ENCODE measurements at places on chromosomes 13 and 19.

- no peak for DNase-seq
Measured at GRCh38 chr13:78593652-78594455, 9.5 kb downstream of the POU4F1 start.

DNA sequence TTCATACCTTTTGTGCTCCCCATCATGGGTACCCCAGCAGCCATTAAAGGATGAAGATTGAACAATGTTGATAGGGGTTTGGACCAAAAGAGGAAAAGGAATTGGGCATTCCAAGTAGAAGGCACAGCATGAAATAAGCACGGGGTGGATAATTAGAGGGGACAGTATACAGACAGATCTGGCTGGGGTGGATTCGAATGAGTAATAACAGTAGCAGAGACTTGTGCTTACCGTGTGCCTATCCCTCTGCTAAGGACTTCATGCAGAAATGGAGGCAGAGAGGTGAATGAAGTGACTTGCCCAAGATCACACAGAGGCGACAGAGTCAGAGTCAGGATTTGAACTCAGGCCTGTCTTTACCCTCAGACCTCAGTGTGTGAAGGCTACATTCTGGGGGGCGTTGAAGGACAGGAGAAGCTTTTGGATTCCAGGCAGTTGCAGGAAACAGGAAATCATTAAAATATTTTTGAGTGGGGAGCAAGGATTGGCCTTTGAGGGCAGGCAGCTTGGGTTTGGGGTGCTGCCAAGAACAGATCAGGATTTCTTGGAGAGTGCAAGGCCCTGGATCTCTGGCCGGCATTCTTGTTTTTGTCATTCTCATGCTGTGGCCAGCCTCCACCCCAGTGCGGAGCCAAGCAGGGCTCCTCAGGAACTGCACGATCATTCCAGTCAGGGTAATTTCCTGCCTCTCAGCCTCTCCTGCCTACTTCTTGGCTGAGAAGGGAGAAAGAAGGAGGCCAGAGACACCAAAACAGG, 18.7 kb downstream of the PAF1 start:
- DNase-seq = no peak

DNA sequence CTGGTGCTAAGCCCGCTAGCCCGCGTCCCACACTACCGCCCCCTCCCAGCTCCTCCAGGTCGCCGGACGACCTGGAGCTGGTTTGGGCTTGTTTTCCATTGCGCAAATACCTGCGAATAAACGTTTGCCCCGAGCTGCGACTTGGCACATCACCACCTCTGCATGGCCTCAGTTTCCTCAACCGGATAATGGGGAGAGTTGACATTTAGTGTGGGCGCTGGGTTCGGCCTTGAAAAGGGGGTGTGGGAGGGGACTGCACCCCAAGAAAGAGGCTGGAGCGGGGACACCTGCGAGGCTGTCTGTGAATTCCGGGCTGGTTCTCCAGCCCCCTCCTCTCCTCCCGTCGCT, 11.0 kb upstream of the JUND start:
- no peak for DNase-seq

DNA sequence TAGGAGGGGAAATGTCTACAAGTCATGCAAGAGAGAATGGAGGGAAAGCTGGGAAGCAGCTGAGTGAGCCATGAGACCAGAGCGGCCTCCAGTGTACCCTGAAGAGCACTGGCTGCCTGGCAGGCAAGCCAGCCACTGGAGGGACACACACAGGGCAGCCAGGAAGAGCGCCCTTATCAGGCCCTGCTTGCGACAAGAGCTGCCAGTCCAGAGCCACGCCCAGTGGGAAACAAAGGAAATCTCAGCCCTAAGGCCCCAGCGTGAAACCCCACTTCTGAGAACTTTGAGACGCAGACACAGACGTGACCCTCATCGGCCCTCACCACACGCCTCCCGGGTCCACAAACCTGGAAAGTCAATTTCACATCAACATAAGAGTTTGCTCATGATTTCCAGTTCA, 105.0 kb downstream of the STK24 start:
- DNase-seq = no peak

DNA sequence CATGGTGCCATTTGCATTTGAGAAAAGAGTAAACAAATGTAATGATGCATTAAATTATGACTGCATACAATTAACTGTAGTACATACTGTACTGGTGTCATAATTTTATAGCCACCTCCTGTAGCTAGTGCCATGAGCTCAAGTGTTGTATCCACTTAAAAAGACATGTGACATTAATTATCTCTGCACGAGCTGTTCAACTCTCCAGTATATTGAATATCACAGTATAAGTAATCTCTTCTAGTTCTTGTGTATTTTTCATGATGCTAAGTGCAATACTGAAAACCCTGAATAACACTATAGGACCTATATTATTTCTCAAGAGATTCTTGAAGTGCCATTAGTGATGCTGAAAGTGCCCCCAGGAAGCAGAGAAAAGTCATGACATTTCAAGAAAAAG, 387.3 kb downstream of the PCDH17 start:
- no peak for DNase-seq

- no peak for DNase-seq
Measured at GRCh38 chr13:67803118-67803517, 573.0 kb upstream of the PCDH9 start.

DNA sequence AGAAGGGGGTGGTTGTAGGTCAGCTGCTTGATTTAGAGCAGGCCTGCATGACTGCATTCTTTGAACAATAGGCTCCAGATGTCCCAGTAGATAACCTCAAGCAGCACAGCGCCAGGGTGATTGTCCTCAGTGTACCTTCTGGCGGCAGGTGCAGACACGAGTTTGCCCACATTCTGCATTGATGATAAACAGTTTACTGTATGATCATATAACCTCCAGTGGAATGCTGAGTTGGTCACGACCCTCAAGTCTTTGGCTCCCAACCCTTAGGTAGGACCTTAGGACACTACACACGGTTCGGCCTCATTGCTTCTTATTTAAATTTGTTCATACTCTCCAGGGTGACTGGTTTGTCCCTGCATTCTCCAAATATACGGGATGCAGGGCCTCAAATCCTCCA, 12.2 kb downstream of the ZNF439 start:
- DNase-seq = no peak

- DNase-seq = no peak
Measured at GRCh38 chr19:49570138-49570856, 10.1 kb downstream of the NOSIP start.

- no peak for DNase-seq
Measured at GRCh38 chr19:5811117-5811516, 6.2 kb downstream of the NRTN start.

DNA sequence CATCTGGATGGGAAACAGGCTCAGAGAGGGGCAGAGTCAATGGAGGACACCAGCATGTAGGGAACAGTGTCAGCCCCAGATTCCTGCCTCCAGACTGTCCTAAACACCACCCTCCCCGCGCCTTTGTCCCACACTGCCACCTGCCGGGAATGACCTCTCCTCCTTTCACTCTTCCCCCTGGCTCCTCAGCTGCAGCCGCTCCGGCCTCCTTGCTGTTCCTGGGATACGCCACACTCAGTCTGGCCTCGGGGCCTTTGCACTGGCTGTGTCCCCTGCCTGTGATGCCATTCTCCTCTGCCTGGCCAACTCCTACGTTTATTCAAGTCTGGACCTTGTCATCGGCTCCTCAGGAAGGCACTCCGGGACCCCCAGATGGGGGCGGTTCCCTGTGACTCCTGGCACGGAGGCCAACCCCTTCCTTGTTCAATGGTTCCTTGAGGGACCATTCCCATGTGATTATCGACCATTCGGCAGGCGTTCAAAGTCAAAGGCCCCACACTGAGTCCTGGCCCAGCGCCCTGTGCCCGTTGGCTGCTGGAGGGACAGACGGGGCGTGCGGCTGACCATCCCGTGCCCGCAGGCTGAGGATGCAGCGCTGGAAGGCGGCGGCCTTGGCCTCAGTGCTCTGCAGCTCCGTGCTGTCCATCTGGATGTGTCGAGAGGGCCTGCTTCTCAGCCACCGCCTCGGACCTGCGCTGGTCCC, 15.8 kb downstream of the FUT6 start:
- DNase-seq = no peak

GRCh38 chr19:17829855-17830566, 8.7 kb upstream of the INSL3 start:
- no peak for DNase-seq

- DNase-seq = no peak
Measured at GRCh38 chr13:27004326-27004725, 167.3 kb downstream of the USP12 start.

DNA sequence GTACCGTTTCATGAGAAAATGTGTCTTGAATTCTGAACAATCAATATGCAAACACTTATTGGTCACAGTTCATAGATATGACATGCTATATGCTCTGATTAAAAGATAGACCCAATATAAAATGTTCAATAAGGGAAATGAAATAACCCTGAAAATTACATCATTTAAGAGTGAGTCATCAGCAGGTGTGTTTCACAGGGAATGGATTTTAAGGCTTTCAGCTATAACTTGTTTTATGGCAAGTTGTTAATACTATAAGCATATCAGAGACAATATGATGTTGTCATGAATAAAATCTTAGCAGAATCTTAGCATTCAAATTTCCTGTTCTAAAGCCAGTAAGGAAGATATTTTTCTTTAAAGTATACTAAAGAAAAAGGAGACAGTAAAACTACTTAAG, 483.4 kb upstream of the PCDH9 start:
- no peak for DNase-seq

GRCh38 chr19:46922465-46922864, 61.7 kb downstream of the ARHGAP35 start:
- DNase-seq = no peak

- no peak for DNase-seq
Measured at GRCh38 chr13:23811366-23812062, 77.7 kb downstream of the MIPEP start.

GRCh38 chr13:29479716-29480492, 115.6 kb downstream of the SLC7A1 start:
- DNase-seq = no peak

DNA sequence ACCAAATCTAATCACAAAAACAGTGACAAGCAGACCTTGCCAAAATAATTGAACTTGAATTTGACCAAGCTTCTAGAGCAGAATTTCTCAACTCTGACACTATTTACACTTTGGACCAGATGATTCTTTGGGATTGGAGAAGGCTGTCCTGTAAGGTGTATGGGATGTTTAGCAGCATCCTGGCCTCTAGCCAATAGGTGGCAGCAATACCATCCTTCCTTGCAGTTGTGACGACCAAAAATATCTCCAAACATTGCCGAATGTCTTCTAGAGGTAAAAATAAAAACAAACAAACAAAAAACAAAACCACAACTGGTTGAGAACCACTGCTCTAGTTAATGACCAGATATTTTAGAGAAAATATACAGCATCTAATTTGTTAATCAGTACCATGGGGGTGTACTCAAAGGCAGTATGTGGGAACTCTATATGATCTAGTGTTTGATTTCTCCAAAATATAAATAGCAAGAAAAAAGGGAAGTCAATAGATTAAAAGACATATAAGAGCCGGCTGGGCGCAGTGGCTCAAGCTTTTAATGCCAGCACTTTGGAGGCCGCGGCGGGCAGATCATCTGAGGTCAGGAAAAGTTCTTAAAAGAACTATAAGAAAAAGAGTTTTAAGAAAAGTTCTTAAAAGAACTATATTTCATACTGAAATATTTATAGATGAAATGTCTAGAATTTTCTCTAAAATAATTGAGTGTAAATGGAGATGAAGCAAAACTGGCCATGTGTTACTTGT, 60.9 kb upstream of the ZNF527 start:
- DNase-seq = no peak

DNA sequence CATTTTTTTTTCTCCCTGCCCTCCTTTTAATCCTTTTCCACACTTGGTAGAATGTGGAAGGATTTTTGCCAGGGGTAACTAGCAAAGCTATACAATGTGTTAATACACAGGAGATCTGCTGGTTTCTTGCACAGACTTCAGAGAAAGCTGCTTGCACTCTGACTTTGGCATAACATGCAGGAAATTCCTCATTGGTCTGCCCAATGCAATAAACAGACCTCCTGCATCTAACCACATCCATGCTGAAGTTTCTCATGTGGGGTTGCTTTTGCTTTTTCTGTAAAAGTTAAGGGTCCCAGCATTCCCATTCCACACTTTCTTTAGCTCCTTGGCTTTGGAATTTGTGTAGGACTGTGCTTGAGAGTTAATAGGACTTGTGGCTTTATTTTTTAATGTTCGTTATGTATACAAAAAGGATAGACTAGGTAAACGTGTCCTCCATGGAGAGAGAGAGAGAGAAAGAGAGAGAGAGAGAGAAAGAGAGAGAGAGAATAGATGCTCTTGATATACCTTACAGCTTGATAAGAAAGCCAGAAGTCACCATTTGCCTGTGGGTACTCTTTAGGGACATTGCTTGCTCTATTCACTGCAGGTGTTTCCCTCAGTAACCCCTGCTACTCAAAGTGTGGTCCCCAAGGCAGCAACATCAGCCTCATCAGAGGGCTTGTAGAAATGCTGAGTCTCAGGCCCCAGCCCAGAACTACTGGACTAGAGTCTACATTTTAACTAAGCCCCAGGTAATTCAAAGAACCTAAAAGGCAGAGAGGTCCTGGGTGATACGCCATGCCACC, 170.5 kb downstream of the SHISA2 start:
- DNase-seq = no peak

DNA sequence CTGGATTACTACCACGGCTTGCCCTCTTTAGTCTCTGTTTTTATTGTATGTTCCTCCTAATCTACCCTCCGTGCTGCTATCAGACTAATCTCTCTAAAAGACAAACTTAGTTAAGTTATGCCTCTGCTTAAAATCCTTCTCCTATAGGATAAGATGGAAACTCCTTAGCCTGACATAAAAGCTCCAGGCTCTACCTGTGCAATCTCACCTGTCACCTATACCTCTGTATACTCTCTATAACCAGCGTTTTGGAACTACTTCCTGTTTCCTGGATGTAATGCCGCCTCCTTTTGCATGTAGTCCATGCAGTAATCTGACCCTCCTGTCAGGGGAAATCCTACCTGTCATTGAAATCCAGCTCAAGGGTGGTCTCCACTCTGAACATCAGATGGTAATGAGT, 41.2 kb downstream of the OLFM4 start:
- DNase-seq = no peak

DNA sequence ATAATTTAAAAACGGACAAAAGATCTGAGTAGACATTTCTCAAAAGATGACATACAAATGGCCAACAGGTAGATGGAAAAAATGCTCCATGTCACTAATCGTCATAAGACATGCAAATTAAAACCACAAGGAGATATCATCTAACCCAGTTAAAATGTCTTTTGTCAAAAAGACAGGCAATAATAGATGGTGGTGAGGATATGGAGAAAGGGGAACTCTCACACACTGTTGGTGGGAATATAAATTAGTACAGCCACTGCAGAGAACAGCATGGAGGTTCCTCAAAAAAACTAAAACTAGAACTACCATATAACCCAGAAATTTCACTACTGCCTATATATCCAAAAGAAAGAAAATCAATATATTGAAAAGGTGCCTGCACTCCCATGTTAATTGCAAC, 37.9 kb downstream of the OR10H4 start:
- no peak for DNase-seq

GRCh38 chr13:112712451-112713207, 22.8 kb downstream of the ATP11A start:
- DNase-seq = no peak

GRCh38 chr13:23790577-23791170, 98.5 kb downstream of the MIPEP start:
- no peak for DNase-seq
